Hematopoietic multipotent progenitor cell treated with erythropoietin and hydrocortisone succinate and interleukin-3 and kit ligand, for 17 days (in vitro differentiated cells): ENCODE measurements at places on chromosomes 7 and 10.

GRCh38 chr7:55568613-55569268, 3.6 kb downstream of the VOPP1 start:
- DNase-seq = no peak

GRCh38 chr7:145053781-145054180, 217.9 kb upstream of the TPK1 start:
- DNase-seq = no peak

- DNase-seq = no peak
These were observed 90.7 kb downstream of the PARP12 start for GRCh38 chr7:139972029-139972428.

DNA sequence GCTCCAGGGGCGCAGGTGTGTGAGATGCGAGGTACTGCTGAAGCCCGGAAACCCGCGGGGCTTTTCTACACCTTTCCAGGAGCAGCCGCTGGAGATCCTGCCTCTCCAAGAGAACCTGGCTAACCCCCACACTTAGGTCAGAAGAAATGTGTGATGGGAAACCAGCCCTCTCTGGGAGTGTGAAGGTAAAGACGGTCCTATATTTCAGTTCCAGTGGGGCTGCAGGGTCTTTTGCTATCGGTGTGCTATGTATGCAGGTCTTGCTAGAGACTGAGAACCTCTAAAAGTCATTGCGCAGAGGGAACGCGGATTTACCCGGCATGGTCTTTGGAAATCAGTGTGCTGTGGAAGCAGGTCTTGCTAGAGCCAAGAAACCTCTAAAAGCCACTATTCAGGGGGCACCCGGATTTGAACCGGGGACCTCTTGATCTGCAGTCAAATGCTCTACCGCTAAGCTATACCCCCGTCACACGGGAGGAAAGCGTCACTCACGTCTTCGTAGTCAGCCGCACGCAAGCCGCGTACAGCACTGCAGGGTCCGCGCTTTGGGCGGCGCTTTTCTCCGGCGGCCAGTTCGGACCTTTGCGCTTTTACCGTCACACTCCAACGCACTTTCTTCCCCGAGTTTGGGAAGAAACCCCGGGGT, 46.0 kb downstream of the ZNF777 start:
- no peak for DNase-seq

- no peak for DNase-seq
These were observed 125.1 kb downstream of the ANKRD7 start for GRCh38 chr7:118349604-118350003.
